HFF-Myc (cell line): ENCODE measurements at places on chromosomes 12 and 14.
A peak's percentile ranks its signal among the peaks of the same experiment; 100 is the strongest.

- peak; percentile 47 for DNase-seq
These were observed at the start of gene CFAP251 for GRCh38 chr12:121917950-121918678. Gene CFAP251, plus strand, starts transcription at chr12:121918592. Its CDS starts 2,714 bp downstream, at chr12:121921306.

- DNase-seq: no peak
These were observed 9.5 kb upstream of the NR4A1 start for GRCh38 chr12:52041695-52042123.

DNA sequence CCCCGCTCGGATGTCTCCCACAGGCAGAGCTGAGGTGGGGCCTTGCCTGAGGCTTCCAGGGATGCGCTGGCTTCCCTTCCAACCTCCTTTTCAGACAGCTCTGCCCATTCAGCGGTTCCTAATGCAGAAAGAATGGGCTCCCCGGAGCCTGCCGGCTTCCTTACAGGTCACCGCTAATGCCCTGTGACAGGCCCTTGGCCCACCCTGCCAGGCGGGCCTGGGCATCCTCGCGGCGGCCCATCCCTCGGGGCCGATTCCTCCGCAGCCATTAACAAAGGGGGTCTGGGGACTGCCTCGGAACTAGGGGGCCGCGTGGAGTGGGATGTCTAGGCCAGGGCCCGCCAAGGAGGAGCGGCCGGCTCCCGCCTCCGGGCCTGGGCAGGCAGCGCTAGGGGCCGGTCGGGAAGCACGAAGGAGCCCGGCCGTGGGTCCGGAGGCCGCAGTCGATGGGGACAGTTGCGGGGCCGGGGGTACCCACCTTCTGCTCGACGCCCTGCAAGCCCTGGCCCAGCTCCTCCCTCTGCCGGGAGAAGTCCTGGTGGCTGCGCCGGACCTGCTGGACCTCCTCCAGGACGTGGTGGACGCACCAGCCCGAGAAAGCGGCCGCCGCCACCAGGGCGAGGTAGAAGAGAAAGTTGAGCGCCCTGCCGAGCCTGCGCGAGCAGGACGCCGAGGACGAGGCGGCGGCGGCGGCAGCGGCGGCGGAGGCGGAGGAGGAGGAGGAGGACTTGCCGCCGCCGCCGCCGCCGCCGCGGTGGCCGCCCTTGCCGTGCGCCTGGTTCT lies 738 bp downstream of the CKAP4 start:
- no peak for DNase-seq

- DNase-seq: no peak
These were observed 50.7 kb downstream of the TSPAN9 start for GRCh38 chr12:3127832-3128231.

- DNase-seq: no peak
These were observed 36.7 kb upstream of the RIMBP2 start for GRCh38 chr12:130752692-130753230.

DNA sequence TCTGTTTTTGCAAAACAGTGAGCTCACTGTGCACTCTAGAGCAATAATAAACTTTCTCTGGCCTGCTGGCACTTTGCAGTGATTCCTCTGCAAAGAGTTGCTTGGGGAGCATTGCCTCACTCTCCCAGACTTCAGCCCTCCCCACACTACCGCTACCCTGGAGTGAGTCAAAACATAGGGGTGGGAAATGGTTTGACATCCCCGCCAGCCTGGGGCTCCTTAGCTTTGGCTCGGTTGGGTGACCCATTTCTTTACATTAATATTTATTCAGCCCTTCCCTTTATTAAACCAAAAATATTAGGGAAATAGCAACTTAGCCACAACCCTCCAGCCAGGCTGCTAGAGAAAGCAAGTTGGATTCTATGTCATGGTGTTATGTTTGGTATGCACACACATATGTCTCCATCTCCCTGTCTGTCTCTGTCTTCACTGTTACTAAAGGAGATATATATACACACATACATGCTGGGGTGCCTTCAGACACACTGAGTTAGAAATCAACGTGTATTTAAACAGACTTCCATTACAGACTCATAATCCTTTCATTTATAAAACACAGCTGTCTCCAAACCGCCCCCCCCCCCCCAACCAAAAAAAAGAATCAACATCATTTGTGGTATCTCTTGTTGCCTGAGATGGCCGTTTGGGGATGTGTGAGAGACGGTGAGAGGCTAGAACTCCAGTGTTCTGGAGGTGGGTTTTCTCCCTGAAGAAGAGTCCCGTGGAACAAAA lies 3.4 kb upstream of the IRF2BPL start:
- DNase-seq: no peak

DNA sequence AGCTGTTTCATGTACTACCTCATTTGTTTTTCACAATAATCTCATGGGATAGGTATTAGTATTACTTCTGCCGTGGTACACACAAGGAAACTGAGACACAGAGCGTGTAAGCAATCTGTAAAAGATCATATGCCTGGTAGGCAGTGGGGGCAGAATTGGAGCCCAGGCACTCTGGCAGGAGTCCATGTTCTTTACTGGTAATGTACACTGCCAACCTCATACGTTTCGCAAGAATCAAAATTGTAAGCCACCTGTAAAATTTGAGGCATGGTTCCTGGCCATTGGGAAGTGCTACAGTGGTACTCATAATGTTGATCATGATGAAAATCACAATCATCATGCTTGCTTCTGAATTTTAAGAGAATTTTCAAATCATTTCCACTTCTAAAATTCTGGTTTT lies 40.7 kb downstream of the TMTC1 start:
- no peak for DNase-seq

DNA sequence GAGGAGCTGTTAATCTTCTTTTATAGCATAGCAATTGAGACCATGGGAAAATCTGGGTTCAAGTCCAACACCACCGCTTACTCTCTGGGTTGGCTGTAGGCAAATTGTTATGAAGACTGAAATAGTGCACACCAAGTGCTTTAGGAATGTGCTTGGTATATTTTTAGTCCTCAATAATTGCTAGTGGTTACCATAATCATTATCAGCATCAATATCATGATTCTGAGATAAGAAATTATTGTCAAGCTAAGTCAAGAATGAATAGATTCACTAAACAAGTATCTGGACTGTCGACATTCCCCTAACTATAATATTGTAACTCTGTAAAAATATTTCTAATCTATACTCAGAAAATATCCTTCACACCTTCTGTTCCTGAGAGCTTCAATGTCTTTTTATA lies 48.5 kb downstream of the ANO4 start:
- DNase-seq: no peak

GRCh38 chr12:131241517-131241916 lies 287.8 kb downstream of the ADGRD1 start:
- no peak for DNase-seq

- no peak for DNase-seq
These were observed 227.1 kb upstream of the DDHD1 start for GRCh38 chr14:53380052-53380866.

GRCh38 chr14:104447750-104448149 lies 131.8 kb upstream of the C14orf180 start:
- no peak for DNase-seq

DNA sequence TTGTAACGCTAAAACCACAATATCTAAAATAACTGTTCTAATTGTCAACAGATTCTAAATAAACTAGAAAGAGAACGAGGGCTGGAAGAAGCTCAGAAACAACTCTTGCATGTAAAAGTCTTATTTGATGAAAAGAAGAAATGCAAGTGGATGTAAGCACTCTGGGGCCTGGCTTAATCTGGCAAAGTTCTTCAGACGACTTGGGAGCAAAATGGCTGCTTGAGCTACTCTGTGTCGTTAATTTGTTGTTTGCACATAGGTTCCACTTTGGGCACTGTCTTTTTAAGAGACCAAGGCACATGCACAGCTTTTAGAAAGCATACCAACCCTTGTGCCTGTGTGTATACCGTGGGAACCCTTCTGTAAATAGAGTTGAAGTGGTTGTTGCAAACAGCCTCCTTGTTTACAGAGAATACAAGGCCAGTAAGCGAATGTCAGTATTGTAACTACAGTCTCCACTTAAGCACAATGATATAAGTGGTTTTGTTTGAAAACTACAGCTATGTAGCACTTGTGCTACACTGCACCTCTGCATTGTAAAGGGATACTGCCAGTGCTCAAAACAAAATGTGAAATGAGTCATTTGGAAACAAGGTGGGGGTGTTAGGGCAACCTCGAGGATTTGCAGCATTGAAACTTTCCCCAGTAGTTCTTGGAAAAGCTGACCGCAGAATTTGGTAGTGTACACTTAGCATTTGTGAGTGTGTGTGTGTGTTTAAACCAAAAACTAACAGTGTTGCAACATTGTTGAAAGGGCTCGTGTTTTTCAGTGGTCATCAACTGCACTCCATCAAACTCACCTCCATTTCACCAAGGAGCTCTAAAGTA lies 154.3 kb downstream of the CEP83 start:
- DNase-seq: no peak

- no peak for DNase-seq
These were observed 6.4 kb upstream of the ZNF385A start for GRCh38 chr12:54390668-54391551.

DNA sequence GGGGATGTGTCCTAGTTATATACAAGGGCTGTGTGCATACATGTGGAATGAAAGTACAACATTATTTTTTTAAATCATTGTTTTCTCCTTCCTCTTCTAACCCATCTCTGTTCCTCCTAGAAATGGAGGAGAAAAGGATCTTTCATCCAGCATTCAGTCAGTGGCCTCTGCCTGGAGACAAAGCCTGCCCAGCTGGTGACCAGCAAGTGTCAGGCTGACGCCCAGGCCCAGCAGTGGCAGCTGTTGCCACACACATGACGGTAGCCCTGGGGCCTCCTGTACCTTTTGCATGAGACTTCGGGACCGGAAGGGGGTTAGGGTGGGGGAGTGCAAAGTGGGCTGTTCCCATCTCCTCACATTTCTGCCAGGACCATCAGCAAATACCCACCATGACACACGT lies 46.2 kb downstream of the ERH start:
- DNase-seq: no peak

- DNase-seq: no peak
These were observed 50.4 kb upstream of the DDX11 start for GRCh38 chr12:31023271-31023724.

DNA sequence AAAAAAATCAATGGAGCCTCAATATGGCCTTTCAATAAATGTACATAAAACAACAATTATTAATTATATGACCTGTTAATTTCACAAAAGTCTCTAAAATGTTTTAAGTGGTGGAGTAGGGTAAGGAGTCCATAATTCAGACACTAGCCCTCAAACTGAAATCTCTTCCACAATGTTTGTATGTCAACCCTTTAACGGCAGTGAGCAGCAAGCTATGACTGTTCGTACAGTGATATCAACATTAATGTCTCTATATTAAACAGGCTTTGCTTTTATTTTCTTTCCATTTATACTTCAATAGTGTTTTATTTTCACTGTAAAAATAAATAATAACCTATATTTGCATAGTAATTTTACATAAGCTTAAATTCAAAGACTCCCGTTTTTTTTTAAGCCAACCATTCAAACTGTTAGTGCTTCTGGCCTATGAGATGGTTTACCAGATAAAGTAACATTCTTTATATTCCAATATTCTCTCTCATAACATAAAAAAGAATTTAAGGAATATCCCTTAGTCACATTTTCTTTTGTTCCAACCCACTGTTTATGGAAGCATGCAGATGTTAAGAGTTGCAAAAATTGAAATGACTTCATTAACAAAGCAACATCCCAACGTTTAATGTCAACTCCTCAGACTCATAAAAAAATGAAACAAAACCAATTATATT lies 2.3 kb downstream of the CDK17 start:
- DNase-seq: no peak

GRCh38 chr14:52417139-52417538 lies 103.0 kb downstream of the PTGER2 start:
- no peak for DNase-seq

DNA sequence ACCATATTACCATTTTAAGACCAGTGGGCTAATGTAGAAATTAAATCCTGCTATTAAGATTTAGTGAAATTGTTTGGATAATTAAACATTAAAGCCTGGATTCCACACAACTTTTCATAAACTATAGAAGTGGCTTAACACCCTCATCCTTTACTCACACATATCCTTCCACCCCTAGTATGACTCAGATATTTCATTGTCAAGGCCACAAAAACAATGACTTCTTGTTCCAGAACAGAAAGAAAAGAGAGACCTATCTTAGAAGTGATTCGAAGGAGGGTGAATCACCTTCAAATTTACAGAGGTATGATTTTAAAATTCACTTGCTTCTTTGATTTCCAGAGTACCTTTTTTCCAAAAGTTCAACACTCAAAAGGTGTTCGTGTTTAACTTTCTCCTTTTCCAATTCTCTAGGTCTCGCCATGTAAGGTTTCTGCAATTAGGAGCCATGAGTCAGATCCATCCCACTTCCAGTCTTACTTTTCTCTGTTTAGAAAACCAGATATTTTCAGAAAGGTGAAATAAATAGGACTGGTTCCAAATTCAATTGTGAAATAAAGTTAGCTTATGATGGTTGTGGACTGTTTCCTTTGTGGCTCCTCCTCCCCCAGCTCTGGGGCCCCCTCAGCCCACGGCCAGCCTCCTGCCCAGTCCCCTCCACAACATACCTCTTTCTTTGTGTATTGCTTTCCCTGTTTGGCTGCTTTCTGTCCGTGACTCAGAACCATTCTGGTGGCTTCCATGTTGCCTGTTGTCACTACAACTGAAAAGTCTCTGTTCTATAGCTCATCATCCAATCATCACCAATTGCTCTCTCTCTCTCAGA lies 24.6 kb upstream of the MGP start:
- no peak for DNase-seq

- peak; percentile 67 for DNase-seq
These were observed 48.7 kb upstream of the LALBA start for GRCh38 chr12:48618541-48618940.

DNA sequence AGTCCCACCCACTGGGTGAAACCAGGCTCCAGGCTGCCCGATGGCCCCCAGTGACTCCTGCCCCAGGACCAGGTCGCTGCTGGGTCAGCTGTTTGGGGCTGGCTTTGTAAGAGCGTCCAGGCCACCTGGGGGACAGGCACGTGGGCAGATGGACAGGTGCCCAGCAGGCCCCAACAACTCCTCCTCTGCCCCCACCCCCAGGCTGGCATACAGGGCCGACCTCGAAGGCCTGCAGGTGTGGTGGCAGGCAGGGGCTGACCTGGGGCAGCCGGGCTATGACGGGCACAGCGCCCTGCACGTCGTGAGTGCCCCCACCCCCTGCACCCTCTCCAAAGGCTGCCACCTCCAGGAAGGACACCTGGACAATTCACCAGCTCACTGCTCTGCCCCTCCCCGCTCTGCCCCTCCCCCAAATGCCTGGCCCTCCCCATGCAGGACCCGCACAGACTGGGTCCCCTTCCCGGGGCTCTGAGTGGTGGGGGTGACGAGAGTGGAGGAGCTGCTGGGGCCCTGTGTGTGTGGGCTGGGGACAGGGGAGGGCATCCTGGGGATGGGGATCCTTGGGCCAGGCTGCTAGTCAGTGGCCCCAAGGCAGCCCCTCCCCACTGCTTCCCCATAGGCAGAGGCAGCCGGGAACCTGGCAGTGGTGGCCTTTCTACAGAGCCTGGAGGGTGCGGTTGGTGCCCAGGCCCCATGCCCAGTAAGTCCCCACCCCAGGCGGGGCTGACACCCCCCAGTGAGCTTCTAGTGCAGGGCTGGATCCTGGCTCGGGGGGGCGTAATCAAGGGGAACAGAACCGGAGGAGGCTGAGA lies 26.0 kb downstream of the ASPG start:
- no peak for DNase-seq
